AG10803 (cell line): ENCODE measurements at places on chromosomes 5 and 9.
A peak's percentile ranks its signal among the peaks of the same experiment; 100 is the strongest.

DNA sequence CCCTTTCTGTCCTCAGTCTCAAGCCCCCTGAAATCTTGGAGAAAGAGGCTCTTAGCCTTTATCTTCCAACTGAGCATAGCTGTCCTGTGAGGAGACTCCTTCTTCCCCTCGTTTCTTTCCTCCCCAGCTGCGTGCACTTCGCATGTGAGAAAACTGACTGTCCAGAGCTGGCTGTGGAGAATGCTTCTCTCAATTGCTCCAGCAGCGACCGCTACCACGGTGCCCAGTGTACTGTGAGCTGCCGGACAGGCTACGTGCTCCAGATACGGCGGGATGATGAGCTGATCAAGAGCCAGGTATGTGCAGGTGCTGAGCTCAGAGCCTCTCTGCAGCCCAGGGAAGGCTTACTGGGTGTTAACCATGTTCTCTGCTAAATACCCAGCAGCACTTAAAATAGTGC lies 190.8 kb downstream of the PAPPA start:
- no peak for DNase-seq

DNA sequence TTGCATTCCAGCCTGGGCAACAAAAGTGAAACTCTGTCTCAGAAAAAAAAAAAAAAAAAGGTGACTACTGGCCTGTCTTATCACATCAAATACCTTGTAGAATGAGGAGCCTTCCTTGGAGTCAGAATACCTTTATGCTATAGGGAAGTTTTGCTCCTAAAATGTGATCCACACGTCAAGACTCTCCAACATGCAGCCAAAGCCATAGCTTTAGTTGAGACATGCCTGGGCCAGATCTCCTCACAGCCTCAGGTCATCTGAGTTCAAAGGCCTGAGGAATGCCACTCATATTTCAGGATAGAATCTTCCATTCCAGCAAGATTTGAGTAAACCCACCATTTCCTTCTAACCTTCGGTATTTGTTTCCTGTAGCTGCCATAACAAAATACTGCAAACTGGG lies 13.7 kb upstream of the SOWAHA start:
- DNase-seq, result no peak

- no peak for DNase-seq
Observed at GRCh38 chr5:3835811-3836210, 240.2 kb downstream of the IRX1 start.

DNA sequence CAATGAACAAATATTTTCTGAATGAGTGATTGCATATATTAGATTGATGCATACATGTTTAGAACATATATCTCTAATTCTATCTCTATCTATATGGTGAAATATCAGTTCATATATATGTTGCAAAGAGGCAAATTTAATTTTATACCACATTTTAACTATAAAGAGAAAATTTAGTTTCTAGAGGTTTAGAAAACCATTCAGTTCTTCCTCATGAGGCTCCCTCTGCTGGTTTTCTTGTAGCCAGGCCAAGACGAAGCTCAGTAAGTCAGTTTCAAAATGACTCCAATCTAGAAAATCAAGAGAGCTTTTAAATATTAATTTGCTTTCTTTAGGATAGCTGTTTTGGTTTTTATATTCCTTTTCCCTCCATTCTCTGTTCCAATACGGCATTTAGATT lies 312.1 kb downstream of the TMEM232 start:
- DNase-seq, result peak; percentile 42

DNA sequence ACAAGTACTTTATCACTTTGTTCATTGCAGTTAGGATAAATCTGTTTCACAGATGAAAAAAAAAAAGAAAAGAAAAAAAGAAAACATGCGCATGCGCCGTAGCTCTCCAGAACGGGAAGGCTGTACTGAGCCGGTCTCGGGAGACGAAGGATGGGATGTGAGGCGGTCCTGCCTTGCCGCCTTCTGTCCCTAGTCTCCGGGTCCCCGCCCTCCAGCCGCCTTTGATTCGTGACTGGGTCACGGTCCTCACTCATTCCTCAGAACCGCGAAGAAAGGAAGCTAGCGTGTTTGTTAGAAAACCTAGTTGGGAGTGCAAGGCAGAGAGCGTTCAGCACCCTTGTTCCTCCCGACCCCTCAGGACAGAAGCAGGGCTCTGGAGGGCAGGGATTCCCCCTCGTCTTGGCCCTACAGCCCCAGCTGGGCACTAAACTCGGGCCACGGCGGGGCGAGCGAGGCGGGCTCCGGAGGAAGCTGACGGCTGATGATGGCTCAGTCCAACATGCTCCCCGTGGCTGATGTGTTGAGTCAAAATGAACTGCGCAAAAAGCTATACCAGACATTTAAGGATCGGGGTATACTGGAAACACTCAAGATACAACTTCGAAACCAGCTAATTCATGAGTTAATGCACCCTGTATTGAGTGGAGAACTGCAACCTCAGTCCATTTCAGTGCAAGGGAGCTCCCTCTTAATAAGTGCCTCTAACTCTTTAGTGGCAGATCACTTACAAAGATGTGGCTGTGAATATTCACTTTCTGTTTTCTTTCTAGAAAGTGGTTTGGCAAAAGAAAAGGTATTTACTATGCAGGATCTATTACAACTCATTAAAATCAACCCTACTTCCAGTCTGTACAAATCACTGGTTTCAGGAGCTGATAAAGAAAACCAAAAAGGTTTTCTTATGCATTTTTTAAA lies 40.0 kb downstream of the CPLANE1 start:
- DNase-seq, result peak; percentile 31

- DNase-seq, result no peak
Observed at GRCh38 chr5:92455011-92455410, 1071.9 kb upstream of the ARRDC3 start.

- no peak for DNase-seq
Observed at GRCh38 chr5:34488984-34489383, 167.1 kb upstream of the RAI14 start.

DNA sequence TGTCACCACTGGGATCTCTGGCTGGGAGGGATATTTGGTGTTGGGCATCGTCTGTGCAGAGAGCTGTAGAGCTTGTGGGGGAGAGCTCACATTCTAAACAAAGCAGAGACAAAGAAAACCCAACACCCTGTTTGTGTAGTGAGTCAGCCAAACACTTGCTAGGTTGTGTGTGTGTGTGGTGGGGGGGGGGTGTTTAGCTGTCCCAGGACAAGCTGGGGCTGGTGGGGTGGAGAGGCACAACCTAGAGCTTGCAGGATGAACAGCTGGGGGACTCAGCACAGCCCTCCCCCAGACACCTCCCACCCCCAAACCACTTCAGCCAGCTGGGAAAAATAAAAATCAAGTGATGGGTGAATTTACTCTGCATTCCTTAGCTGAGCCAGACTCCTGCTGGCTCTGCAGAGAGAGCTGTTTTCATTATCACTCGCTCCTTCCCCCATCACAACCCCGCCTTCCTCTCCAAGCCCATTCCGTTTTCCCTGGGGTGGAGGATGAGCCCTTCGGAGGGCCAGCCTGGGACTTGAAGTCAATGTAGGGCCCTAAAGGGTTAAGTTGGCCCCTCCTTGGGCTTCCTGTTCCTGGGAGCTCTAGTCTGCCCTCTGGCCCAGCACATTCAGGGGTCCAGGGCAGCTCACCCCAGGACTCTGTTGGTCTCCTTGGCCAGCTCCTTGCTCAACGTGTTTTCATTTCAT lies 2.6 kb downstream of the OLFML2A start:
- DNase-seq, result peak; percentile 92

GRCh38 chr5:124057724-124058231 lies 545.8 kb downstream of the CSNK1G3 start:
- DNase-seq, result no peak

DNA sequence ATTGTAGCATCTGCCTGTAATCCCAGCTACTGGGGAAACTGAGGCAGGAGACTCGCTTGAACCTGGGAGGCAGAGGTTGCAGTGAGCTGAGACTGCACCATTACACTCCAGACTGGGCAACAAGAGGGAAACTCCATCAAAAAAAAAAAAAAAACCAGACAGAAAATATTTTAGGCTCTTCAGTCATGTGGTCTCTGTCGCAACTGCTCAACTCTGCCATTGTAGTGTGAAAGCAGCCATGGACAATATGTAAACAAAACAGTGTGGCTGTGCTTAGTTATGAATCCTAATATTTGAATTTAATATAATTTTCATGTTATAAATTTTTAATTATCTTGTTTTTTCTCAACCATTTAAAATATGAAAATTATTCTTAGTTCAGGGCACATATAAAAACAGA lies 38.4 kb downstream of the ZFAND5 start:
- DNase-seq, result peak; percentile 34

- DNase-seq, result peak; percentile 98
Observed at GRCh38 chr5:39755986-39756385, 331.2 kb upstream of the DAB2 start.

DNA sequence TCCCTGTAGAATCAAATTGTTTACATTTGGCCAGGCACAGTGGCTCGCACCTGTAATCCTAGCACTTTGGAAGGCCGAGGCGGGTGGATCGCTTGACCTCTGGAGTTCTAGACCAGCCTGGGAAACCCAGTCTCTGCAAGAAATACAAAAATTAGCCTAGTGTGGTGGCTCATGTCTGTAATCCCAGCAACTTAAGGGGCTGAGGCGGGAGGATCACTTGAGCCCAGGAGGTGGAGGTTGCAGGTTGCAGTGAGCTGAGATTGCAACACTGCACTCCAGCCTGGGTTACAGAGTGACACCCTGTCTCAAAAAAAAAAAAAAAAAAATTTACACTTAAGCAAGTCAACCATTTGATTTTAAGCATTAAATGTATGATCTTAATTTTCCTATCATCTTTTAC lies 17.5 kb upstream of the IQGAP2 start:
- DNase-seq, result no peak

- no peak for DNase-seq
Observed at GRCh38 chr9:32360983-32361673, 23.3 kb upstream of the ACO1 start.

GRCh38 chr5:113250341-113250953 lies 184.3 kb downstream of the TSSK1B start:
- peak; percentile 79 for DNase-seq

- DNase-seq, result no peak
Observed at GRCh38 chr5:171421331-171422262, 2.1 kb downstream of the FGF18 start.

DNA sequence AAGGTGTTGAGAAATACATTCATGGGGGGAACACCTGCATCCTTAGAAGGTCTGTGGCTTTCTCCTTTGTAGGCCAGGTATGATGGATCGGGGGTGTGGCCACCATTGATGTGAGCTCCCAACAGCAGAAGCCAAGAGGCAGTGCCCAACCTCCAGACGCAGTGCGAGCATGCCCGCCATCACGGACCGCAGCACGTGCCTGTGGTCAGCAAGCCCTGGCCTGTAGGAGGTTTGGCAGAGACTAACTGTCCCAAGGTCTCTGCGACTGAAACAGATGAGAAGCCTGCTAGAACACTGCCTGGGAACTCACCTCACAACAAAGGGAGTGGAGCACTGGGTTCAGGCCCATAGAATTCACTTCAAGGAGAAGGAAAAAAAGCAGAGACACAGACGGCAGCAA lies 31.9 kb upstream of the ZNF354A start:
- DNase-seq, result no peak

- no peak for DNase-seq
Observed at GRCh38 chr5:79518718-79519117, 4.8 kb upstream of the HOMER1 start.

GRCh38 chr9:130276121-130276520 lies 10.6 kb downstream of the HMCN2 start:
- peak; percentile 67 for DNase-seq

DNA sequence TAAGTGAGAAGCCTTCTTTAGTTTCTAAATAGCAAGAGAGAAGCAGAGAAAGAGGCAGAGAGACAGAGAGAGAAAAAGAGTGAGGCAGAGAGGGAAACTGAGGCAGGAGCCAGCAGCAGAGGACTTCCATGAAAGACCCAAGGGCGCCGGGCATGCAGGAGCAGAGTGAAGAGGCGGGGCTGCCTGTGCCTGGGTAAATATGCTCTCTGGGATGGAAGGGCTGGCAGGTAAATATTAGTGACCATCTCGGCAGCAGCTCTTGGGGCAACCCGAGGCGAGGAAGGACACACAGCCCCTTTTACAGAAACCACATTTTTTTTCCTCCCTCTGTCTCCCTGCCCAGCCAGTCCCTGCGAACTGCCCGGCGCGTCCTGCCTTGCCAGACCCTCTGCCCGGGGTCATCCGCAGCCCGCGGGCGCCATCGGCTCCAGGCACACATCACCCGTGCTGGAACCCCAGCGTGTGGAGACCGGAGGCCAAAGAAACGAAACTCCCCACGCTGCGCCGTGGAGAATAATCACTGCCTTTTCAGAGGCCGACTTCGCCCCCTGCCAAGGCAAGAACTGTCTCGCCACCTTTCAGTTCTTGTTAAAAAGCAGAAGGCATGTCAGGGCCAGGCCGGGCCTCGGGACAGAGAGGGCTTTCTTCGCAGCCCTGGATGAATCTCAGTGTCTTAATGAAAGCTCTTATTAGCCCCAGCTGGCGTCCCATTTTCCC lies 61.3 kb downstream of the BOD1 start:
- DNase-seq, result no peak

- DNase-seq, result no peak
Observed at GRCh38 chr9:30116673-30117217, 2267.7 kb upstream of the ACO1 start.

DNA sequence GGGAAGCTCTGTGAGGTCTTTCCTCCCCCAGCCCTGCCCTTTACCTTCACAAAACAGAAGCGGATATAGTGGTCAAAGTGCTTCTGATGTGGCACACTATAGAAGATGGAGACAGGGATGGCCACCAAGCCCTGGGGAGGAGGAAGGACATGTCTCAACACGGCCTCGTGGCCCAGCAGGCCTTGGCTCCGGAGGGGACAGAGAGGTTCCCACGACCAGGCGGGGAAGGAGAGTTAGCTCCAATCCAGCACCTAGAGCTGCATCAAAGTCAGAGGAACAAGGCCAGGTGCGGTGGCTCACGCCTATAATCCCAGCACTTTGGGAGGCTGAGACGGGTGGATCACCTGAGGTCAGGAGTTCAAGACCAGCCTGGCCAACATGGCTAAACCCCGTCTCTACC lies 4.1 kb upstream of the SPOUT1 start:
- no peak for DNase-seq

- no peak for DNase-seq
Observed at GRCh38 chr9:71357346-71357745, 235.9 kb upstream of the TRPM3 start.
